ENCODE measurements at places on chromosomes 4 and X.

GRCh38 chr4:8597791-8598190 is 5.2 kb downstream of the CPZ start:
- DNase-seq = no peak

DNA sequence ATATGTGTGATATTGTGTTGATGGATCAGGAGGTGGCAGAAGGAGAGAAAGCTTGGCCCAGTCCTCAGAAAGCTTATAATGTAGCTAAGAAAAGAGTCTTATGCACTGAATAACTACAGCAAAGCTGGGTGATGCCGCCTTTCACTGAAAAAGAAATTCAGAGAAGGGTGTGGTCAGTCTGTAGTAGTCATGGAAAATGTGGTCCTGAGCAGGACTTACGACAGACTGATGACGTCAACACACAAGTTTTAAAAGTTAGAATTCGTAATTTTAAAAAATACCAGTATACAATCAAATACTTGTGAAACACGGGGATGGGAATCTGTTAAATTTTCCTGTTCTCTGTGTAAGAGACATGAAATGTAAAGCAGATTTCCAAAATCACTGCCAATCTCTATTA is 87.0 kb upstream of the RAPGEF2 start:
- DNase-seq = no peak

DNA sequence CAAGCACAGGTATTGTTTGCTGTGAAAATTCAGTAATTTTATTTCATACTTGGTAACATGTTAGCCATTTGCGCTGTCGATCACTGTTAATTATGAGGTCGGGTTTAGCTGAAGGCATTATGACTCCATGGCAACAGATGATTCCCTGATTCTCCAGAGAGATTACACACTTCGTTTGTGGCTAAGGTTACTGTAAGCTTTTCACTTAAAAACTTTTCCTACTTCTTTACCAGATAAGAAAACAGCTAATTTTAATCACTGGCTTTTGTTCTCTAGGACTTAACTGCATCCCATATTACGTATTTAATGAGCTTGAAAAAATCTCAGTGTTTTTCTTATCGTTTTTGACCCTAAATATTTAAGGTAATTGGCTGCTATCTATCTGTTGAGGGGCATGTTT is 2.1 kb downstream of the GSTCD start:
- no peak for DNase-seq

- DNase-seq = peak; percentile 7
Measured at GRCh38 chr4:165079476-165079875, 25.8 kb downstream of the TRIM75 start.

- no peak for DNase-seq
Measured at GRCh38 chr4:143188136-143189088, 3.7 kb downstream of the USP38 start.

- no peak for DNase-seq
Measured at GRCh38 chr4:71229477-71230270, 109.1 kb upstream of the SLC4A4 start.

DNA sequence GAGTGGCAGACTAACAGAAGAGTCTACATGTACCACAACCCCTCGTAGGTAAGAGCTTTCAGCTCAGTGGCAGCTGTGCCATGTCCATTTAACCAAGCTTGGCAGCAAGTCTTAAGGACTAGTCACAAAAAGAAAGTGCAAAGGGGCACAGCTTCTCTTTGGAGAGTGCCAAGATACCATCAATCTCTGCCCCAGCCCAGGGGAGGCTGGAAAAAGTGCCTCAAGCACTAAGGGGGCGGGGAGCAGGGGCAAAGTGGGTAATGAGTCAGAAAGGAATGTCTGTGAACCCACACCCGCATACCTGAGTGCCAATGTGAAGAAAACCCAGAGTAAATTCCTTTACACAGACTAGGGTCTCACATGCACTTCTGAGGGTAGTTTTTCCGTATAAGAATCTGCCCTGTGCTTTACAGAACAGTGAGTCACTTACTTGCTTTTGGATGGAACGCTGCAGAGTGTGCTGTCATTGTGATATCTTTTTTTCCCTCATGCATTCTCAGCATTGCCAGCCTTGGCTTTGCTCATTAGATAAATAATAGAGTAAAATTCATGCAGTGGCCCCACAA is 219.8 kb downstream of the ZNF674 start:
- DNase-seq = no peak

DNA sequence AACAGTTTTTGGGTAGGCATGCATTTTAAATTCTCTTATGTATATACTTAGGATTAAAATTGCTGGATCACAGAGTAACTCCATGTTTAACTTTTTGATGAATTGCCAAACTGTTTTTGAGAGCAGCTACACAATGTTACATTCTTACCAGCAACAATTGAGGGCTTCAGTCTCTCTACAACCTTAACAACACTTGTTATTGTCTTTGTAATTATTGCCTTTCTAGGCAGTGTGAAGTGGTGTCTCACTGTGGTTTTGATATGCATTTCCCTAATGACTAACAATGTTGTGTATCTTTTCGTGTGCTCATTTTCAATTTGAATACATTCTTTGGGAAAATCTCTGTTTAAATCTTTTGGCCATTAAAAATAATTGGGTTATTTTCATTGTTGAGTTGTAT is 17.3 kb upstream of the F11 start:
- DNase-seq = no peak

GRCh38 chr4:40316333-40316781 is 18.8 kb upstream of the CHRNA9 start:
- DNase-seq = peak; percentile 91

GRCh38 chr4:93657527-93657926 is 171.0 kb upstream of the ATOH1 start:
- DNase-seq = no peak

- DNase-seq = no peak
Measured at GRCh38 chr4:37008199-37008598, 236.3 kb upstream of the NWD2 start.

- DNase-seq = no peak
Measured at GRCh38 chr4:72340803-72341431, 228.1 kb downstream of the ADAMTS3 start.

GRCh38 chr4:37771771-37772170 is 54.7 kb upstream of the PGM2 start:
- no peak for DNase-seq

DNA sequence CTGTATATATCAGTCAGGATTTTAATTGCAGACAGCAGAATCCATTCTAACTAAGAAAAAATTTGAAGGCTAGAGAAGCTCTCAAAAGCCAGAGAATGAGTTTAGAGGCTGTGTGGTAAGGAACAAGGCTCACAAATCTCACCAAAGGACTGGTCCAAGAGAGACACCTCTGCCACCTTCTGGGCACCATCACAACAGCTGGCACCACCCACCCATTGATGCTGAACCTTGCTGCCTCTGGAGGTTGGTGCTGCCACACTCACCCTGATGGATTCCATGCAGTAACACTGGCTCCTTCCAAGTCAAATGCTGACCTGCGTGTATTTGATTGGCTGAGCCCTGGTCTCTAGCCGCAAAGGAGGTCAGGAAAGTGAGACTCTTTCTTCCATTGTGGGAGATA is 100.8 kb downstream of the BEND2 start:
- DNase-seq = no peak

DNA sequence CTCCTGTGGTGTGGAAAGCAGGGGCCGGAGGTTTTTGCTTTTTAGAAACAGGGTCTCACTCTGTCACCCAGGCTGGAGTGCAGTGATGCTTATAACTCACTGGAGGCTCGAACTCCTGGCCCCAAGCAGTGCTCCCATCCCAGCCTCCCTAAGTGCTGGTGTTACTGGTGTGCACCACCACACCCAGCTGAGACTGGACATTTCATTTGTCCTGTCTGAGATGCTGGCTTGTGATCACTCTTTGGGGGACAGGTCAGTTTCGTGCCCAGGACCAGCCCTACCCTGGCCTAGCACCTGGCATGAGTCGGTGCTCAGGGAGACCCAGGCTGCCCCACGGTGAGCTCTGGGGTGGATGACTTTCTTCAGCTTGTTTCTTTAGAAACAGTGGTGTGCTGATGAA is 11.3 kb downstream of the PSAPL1 start:
- no peak for DNase-seq

GRCh38 chr4:151175754-151176631 is 76.6 kb downstream of the RPS3A start:
- no peak for DNase-seq

GRCh38 chr4:146975036-146975435 is 29.4 kb upstream of the TTC29 start:
- no peak for DNase-seq

DNA sequence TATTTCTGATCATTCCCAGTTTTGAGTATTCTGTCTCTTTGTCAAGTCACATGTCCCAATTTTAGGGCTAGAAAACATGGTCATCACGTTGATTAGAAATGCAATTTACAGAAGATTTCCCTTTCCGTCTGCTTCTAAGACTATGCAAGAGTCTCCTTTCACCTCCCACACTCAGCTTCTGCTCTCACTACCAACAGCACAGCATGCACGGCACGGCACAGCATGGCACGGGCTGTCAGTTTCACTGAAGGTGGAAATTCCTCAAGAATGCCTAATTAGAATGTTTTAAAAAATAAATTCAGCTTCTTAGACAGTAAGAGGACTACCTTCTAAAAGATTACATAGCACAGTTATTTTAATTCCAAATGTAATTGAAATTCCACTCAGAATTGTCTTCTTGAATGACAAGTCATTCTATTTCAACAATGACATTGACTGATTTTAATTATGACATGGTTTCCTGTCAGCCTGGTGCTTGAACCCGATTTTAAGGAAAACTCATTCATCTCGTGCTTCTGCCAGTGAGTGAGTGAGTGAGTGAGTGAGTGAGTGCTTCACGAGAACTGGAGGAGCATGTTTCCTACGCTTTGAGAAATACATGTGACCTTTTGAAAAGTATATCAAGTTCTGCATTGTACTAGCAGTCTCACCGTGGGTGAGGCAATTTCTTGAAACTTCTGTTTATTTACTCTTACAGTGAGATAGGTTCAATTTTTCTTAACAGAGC is 124.8 kb upstream of the SORBS2 start:
- DNase-seq = no peak

GRCh38 chr4:13359809-13360208 is 124.3 kb downstream of the RAB28 start:
- no peak for DNase-seq

- no peak for DNase-seq
Measured at GRCh38 chr4:8009097-8009496, 69.4 kb upstream of the AFAP1 start.

- DNase-seq = no peak
Measured at GRCh38 chrX:93637591-93637990, 35.8 kb downstream of the NAP1L3 start.

DNA sequence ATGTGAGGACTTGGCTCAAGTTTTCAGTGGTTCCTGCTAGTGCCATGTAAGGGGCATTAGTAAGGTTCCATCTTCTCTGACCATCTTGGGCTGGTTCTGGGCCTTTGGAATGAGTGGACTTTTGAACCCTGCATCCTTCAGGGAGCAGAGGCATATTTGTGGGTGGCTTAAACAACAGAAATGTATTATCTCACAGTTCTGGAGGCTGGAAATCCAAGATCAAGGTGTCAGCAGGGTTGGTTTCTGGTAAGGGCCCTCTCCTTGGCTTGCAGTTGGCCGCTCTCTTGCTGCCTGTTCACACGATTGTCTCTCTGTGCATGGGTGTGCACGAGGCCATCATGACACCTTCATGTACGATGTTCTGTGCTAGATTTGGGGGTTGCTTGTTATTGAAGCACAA is 21.3 kb downstream of the CCKAR start:
- no peak for DNase-seq

GRCh38 chrX:76155786-76156185 is 17.1 kb upstream of the PBDC1 start:
- DNase-seq = no peak

- no peak for DNase-seq
Measured at GRCh38 chrX:155115174-155115819, 44.0 kb downstream of the BRCC3 start.

- no peak for DNase-seq
Measured at GRCh38 chrX:139077281-139078250, 366.0 kb upstream of the FGF13 start.

- DNase-seq = no peak
Measured at GRCh38 chrX:53483838-53484405, 49.8 kb upstream of the HSD17B10 start.

- DNase-seq = no peak
Measured at GRCh38 chrX:32778965-32779364, 432.4 kb downstream of the DMD start.

DNA sequence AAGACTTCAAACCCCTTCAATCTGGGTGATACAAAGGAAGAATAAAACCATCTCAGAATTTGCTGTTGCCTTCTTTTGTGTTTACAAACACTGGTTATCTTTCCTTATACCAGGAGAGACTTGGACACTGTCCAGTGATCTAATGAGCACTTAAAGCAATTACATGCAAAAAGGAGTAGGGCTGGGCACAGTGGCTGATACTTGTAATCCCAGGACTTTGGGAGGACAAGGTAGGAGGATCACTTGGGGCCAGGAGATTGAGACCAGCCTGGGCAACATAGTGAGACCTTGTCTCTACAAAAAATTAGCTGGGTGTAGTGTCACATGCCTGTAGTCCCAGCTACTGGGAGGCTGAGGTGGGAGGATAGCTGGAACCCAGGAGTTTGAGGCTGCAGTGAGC is 95.7 kb upstream of the DRD5 start:
- DNase-seq = no peak

GRCh38 chr4:73603271-73603710 is 16.9 kb downstream of the RASSF6 start:
- DNase-seq = no peak

DNA sequence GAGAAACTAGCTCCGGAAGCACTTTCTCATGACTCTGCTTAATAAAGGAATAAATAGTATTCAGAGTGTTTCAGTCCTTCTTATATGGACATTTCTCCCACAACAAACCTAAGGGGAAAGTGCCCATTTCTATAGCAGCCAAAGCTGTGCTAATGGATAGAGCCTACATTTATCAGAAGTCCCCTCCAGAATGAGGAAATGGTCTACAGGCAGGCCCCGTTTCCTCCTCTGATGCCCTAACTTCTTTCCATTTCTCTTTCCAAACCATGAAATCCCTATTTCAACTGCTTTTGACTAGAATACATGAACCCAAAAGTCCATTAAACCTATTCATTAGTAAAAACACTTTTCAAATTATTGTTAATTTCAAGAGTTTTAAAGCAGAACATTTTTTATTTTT is 4.5 kb downstream of the ACSL1 start:
- no peak for DNase-seq

DNA sequence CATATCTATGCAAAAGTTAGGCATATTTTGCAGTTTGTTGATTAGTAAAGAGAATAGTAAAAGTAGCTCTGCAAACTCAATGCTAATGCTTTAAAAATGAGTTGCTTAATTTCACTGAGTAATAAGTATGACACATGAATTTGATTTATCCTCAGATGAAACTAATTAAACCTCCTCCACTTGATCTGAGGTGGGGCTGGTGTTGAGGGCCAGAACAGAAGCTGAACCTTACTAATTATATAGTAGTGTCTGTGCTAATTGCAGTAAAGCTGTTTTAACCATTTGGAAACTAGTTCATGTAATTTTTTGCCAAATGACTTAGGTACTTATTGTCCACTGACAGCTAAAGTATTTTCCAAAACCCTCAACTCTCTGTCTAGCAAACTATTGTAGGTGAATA is 7.7 kb upstream of the PGAM4 start:
- no peak for DNase-seq

DNA sequence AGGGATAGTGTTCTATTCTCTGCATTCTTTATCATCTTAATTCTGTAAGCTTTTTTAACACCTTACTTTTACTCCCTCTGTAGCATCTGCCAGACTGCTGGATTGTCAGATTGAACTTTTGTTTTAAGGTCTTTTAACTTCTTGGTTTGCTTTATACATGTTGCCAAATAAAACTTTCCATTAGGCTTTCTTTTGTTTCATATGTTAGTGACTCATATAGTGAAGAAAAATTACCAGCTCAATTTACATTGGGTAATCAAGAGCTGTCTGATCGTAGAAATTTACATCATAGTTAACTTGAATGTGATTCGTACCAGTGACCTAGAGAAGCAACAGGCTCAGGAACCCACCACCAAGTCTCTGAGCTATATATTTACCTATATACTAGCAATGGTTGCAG is 28.5 kb upstream of the KLHL4 start:
- DNase-seq = no peak

Measured in glomerular endothelial cell (primary cell).